Stimulated activated CD4-positive, alpha-beta T cell treated with anti-CD3 and anti-CD28 coated beads, Interleukin-1b, Interleukin-23, amount 100 ng/mL, for 1 hour (primary cell): ENCODE measurements at places on chromosomes 13 and 19.
A peak's percentile ranks its signal among the peaks of the same experiment; 100 is the strongest.

- no peak for DNase-seq
Observed at GRCh38 chr13:28159057-28159456, 20.7 kb downstream of the PAN3 start.

DNA sequence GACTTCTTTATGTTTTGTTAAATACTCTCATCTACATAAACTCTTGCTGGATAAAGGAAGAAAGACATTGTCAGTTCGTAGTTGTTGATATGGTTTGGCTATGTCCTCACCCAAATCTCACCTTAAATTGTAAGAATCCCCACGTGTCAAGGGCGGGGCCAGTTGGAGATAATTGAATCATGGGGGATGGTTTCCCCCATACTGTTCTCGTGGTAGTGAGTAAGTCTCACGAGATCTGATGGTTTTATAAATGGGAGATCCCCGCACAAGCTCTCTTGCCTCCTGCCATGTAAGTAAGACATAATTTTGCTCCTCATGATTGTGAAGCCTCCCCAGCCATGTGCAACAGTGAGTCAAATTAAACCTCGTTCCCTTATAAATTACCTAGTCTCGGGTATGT is 3.6 kb downstream of the ADGRE1 start:
- peak; percentile 28 for DNase-seq

DNA sequence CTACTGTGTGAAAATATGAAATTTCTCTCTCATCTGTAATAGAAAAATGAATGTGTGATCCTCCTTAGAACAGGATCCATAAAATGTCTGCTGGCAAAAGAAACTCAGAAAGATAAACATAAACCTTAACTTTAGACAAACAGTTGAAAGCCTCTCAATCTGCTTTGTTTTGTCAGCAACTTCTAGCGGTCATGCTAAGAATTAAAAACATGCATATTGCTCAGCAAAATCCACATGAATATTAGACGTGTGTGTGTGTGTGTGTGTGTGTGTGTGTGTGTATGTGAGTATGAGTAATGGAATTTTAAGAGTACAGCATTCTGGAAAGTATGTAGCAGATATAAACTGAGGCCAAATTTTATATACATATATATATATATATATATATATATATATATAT is 1779.2 kb upstream of the MIR17HG start:
- no peak for DNase-seq

DNA sequence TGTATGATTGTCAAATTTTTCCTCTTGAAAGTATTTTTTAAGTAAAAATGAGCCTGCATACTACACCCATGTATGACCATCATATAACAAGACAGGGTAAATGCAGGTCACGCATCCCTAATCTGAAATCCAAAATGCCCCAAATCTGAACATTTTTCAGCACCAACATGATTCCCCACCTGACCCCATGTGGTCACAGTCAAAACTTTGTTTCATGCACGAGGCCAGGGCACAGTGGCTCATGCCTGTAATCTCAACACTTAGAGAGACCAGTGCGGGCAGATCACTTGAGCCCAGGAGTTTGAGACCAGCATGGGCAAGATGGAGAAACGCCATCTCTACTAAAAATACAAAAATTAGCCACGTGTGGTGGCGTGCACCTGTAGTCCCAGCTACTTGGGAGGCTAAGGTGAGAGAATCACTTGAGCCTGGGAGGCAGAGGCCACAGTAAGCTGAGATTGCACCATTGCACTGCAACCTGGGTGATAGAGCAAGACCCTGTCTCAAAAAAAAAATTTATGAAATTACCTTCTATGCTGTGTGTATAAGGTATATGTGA is 63.7 kb upstream of the NPAS1 start:
- DNase-seq, result no peak

GRCh38 chr19:43690890-43691289 is 20.9 kb upstream of the PLAUR start:
- DNase-seq, result no peak

DNA sequence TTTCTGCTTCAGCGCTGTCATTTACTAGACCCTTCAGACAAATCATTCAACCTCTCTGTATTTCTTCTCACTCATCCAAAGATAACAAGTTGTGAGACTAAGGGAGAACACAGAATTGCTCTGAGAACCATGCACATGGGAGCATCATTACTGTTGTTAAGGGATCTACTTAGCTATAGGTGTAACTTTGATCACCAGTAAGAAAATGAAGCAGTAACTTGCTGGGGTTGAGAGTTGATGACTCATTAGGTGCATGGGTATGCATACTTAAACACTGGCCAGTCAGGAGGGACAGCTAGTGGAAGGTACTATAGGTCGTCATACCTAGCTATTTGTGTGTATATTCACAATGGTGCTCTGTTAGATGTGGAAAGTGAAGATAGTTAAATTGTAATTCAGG is 61.5 kb downstream of the B3GLCT start:
- DNase-seq, result no peak

DNA sequence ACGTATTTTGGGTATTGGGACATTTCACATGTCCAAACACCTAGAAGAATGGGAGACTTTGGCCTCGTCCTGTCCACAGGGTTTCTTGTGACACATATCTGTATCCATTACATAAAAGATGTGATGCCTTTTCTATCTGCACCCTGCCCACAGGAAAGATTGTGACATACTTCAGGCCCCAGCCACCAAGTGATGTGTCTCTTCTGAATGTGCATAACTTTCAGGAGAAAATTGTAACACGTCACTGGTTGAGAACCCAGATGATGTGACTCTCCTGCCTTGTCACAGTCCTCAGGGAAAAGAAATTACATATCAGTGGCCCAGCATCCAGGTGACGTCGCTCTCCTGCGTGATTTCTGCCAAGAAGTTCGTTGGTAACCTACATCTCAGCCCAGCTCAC is 21.0 kb upstream of the ZNF681 start:
- DNase-seq, result no peak

DNA sequence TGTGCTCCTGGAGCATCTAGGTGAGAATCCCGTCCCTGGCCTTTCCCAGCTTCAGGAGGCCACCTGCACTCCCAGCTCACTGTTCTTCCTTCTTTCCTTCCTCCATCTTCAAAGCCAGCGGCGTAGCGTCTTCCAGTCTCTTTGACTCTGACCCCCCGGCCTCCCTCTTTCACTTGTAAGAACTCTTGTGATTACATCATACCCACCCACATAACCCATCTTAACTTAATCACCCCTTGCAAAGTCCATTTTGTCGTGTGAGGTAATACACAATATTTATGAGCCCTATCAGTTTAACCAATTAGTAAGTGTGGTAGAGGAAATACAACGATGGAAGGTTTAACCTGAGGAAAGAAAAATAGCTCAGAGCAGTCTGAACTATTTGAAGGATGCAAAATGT is 4.6 kb upstream of the CDC16 start:
- no peak for DNase-seq

- DNase-seq, result no peak
Observed at GRCh38 chr13:99206873-99207272, 6.2 kb downstream of the UBAC2 start.

GRCh38 chr13:110546378-110546777 is 15.1 kb downstream of the RAB20 start:
- no peak for DNase-seq

DNA sequence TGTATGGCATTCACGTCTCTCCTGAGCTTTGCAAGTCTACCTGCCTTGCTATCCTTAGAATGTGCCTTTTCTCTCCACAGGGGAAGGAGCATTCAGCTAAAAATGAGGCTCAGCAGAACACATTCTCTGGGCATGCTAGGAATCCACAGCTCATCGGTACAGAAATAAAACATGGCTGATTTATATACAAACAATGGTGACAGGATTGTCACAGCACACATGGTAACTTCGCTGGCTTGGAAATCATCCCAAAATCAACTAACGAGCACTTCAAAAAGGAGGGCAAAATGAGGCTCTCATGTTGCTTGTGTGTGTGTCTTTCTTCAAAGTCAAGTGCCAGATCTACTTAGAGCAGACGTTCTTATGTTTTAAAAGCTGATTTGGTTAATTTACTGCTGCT is 373.0 kb downstream of the FGF14 start:
- no peak for DNase-seq

DNA sequence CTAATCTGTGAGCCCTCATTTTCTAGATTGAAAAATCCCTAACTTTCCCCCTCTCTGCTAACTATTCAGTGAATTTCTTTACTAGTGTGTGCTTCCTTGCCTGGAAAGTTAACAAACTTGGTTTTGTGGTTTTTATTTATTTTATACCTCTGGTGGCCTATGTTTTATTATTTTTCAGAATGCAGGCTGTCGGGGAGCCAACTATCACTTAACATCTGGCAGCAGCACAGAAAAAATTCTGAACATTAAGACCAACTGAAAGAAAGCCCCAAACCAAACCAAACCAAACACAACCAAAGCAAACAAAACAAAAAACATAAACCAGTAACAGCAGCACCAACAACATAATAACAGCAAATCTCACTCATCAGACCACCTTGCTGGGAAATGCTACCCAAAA is 109.0 kb upstream of the KL start:
- DNase-seq, result no peak

DNA sequence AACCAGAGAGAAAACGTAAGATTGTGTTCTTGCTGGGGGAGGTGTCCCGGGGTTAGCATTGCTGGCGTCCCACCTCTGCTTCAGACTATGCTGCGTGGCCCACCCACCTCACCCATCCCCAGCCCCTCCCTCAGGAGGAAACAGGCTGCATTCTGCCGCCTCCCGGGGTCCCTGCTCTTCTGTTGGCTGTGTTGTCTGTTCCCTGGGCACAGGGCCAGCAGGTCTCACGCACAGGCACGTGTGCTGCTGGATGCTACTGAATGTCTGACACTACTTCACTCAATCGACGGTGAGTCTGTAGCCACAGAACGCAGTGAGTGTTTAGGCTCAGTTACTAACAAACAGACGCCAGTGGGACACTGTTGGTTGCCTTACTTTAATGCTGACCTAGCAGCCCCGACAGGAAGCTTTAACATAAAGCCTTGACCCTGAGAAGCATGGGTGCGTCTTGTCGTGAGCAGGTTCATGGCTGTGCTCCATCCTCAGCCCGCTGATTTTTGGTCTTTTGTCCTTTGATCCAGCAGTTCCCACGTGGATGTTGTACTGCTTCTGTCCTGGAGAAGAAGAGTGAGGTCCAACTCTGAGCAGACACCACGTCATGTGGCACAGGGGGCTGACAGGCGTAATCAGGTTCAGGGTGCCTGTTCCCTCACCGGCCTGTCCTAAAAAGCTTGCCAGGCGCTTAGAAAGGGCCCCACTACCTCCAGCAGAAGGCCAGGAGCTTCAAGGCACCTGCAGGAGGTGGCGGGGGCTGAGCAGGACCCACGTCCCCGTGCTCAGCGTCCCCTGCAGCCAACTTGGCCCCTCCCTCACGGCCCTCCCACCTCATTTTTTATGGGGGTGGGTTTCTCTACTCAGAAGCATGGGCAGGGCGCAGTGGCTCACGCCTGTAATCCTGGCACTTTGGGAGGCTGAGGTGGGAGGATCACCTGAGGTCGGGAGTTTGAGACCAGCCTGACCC is 26.0 kb downstream of the NAXD start:
- no peak for DNase-seq

DNA sequence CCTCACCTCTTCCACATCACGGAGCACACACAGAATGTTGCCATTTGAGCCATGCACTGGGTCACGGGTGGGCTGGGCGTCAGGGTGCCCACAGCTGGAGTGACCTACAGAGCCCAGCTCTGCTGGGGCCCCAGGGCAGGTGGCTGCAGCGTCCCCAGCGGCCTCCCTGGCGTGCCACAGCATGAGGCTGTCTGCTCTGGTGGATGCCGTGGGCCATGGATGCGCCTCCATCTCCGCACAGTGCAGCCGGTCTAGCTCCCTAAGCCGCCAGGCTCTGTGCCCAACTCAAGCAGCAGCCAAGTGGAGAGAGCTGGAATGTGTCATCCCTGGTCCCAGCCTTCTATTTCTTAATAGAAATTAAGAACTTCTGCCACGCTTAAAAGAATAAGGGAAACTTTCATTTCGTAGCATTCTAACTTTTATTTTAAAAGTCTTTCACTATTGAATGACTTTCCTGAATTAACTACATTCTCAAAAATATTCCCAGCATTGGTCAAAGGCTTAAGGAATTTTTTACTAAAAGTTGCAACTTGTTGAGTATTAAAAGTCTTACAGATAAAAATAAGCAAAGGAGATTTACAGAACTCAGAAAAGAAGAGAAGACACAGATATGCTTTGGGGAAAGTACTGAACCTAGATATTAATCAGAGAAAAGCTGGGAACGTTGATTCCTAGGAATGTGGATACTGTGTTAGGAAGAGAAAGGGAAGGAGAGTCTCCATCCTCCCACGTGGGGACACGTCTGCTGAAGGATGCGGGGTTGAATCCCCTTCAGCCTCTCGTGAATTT is 59.3 kb downstream of the ATP11A start:
- DNase-seq, result no peak

GRCh38 chr13:35387682-35388250 is 88.7 kb downstream of the MAB21L1 start:
- no peak for DNase-seq

DNA sequence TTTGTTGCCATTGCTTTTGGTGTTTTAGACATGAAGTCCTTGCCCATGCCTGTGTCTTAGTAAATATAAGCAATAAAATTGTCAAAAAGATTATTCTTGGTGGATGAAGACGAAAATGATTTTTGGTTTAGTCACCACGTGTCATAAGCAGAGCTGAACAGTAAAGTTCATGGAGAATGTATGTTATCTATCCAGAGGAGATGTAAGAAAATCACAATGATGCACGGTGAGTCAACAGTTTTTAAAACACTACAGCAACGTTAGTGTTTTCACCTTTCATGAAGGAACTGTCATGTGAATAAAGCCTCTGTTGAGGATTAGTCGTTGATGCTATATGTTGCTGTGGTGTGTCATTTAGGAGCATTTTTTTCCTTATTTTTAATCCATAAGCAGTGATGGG is 137.6 kb downstream of the GPC6 start:
- DNase-seq, result no peak
